ENCODE measurements at places on chromosomes 3 and 15.

GRCh38 chr15:77717333-77717990, 84.8 kb upstream of the LINGO1 start:
- DNase-seq, result no peak

- no peak for DNase-seq
Measured at GRCh38 chr15:89569090-89569745, 6.1 kb upstream of the TICRR start.

DNA sequence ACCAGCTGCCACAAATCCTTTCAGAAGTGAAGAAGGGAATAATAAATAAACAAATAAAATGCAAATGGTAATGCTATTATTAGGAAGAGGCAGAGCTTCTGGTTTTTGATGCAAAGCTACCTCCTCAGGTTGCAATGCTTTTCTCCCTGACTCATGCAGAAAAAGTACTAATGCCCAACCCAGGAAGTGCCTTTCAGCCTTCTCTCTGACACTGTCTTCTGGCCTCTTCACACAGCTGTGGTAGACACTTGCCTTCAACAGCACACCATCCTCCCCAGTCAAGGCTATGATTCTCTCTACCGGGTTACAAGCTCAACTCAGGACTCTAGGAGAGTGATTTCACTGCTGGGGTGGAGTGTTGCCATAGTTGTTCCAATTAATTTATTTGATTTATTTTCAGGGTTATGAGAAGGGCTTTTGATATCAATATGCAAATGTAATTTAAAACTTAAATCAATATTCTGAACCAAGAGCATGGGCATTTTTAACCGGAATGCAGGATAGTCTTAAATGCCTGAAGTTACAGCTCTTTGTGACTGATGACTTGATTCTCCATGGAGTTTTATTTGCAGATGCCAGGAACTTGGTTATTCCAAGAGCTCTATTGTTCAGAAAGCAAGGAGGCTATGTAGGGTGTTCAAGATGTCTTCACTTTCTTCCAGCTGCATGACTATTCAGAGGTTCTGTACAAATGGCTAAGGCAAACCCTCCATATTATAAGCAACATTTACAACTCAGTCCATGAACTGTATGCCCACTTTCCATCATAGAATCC, 27.1 kb upstream of the GALNT15 start:
- no peak for DNase-seq

GRCh38 chr3:53890726-53891475, 758 bp downstream of the SELENOK start:
- no peak for DNase-seq

- DNase-seq, result no peak
Measured at GRCh38 chr15:63517202-63517601, 12.8 kb downstream of the USP3 start.

DNA sequence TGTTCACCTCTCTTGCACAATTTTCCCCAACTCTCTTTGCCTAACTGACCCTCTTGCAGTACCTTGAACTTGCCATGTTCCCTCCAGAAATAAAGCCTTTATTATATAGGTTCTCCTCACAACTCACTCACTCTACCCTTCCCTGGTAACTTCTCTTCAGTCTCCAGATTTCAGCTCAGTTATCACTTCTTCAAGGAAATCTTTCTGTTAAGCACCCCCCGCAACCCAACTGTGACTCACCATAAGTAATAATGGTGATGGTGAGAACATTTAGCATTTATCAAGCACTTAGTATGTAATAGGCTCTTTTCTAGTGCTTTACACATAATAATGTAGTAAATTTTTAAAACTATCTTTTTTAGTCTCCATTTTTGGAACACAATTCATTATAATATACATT, 8.1 kb upstream of the OR5K1 start:
- no peak for DNase-seq

GRCh38 chr3:69890691-69891090, 108.8 kb upstream of the SAMMSON start:
- no peak for DNase-seq

- no peak for DNase-seq
Measured at GRCh38 chr15:65804252-65804931, 12.3 kb upstream of the DENND4A start.

GRCh38 chr3:46191730-46192129, 16.4 kb downstream of the CCR1 start:
- no peak for DNase-seq

GRCh38 chr3:186700267-186700666, 16.9 kb upstream of the KNG1 start:
- no peak for DNase-seq

GRCh38 chr3:25476639-25477038, 48.6 kb downstream of the RARB start:
- DNase-seq, result no peak

DNA sequence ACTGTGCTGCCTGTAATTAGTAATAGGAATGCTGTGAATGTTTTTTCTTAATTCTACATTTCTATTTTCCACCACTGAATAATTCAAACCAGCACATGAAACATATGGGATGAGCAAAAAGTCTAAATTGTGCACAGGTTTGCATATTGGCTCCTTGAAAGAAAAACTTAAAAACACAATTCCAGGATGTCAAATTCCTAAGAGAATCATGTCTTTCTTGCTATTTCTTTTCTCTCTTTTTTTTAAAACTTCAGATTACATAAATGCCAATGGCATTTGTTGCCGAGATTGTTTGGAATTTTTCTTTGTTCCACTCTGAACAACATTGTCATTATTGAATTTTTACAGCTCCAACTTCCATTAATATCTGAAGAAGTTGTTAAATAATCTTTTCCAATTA, 60.8 kb downstream of the VGLL3 start:
- no peak for DNase-seq

- no peak for DNase-seq
Measured at GRCh38 chr15:51243774-51244173, 94.6 kb downstream of the CYP19A1 start.

DNA sequence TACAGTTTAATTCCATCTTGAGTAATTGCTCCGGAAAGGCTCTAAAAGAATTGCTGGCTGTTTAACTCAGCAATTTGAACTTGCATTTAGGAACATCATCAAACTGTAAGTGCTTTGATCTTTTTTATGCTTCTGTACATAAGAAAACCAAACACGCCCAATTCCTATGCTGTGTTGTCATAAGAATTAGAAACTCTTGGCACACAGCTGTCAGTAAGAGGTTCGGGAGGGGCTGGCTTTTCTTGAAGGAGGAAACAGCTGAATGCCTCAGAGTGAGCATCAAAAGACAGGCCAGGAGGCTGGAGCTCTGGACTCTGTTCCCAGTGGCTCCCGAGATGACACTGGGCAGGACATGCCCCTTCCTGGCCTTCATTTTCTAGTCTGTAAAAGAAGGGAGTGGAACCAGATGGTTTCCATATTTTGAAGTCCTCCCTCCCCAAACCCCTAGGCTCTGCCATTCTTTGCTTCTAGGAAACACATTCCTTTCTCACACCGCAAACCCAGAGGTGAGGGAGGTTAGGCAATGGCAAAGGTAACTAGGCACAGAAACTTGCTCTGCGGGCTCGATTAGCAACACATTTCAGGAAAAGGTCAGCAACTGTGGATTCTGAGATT, 73.7 kb upstream of the DLG1 start:
- DNase-seq, result peak; percentile 57

DNA sequence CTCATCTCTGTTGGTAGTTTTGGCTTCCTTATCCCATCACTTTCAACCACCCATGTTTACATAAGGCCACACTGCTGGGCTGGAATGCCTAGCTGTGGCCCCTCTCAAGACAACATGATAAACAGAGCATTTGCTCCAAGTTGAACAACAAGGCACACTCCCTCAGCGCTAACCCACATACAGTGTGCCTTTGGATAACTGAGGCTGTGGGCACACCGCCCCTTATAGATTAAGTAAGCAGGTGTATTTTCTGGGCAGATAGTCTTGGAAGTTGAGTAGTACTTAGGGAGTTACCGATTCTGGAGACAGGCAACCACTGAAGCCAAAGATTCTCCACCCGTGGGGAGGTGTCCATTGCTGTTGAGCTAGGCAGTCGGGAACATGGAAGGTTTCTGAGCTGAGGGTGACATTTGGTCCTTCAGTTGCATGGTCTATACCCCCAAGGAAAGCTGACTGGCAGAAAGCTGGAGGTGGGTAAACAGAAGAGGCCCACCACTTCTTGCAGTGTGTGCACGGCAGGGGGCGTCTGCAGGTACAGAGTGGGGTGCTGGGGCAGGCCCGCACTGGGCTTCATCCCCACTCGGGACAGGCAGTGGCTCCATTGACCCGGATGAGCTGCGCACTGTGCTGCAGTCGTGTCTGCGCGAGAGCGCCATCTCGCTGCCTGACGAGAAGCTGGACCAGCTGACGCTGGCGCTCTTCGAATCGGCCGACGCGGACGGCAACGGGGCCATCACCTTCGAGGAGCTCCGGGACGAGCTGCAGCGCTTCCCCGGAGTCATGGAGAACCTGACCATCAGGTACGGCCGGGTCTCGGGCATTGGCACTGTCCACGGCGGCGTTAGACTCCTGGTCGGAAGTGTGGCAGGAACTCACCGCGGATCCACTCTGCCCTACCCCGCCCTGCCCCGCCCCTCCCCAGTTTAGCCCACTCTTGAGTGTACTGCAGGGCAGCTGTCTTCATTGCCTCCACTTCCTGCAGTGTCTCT, 16.8 kb downstream of the NOX5 start:
- no peak for DNase-seq

DNA sequence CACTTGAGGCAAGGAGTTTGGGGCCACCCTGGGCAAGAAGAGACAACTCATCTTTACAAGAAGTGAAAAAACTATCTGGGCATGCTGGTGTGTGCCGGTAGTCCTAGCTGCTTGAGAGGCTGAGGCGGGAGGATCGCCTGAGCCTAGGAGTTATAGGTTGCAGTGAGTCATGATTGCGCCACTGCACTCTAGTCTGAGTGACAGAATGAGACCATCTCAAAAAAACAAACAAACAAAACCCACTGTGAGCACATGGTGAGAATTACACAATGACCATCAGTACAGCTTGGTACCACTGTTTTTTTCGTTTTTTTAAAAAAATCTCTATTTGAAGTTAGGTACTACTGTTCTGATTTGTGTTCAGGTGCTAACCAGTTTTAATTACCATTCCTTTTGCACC, 13.6 kb downstream of the VPS39 start:
- no peak for DNase-seq

- peak; percentile 55 for DNase-seq
Measured at GRCh38 chr3:126926684-126927400, 56.1 kb upstream of the PLXNA1 start.

DNA sequence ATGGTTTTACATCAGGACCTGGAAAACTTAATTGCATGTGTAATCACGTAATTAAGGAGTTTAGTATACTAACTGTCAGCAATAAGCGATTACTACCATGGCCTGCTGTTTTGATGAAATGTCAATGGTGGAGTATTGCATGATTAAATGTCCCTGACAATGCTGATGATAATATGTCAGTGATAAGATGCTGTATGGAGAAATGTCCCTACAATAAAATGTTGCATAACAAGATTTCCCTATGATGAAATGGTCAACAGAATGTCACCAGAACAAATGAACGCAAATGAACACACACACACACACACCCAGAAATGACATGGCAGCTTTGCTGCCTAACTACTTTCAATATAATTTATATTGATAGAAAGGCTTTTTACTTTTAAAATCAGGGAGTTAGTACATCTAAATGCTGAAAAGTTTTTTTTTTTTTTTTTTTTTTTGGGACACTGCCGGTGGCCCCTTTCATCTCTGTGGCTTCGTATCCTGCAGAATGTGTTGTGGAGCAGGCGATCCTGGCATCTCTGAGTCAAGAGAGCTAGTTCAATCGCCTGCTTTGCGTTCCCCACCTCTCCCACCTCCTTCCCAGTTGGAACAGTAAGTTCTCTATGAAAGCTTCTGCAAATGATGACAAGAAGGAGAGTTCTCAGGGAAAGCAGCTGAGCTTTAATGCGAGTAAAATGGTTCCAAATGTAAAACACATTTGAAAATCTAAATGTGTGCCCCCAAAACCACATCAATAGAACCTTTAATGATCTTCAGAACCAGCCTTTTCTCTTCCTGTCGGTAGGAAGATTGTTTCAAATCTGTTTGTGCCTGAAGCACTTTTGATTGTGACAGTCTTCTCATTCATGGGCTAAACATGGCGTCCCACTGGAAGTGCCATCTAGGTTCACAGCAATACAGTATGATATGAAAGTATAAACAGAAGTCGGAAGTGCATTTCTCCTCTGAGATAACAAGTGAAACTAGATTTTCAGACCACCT, 170.1 kb upstream of the GBE1 start:
- DNase-seq, result no peak

DNA sequence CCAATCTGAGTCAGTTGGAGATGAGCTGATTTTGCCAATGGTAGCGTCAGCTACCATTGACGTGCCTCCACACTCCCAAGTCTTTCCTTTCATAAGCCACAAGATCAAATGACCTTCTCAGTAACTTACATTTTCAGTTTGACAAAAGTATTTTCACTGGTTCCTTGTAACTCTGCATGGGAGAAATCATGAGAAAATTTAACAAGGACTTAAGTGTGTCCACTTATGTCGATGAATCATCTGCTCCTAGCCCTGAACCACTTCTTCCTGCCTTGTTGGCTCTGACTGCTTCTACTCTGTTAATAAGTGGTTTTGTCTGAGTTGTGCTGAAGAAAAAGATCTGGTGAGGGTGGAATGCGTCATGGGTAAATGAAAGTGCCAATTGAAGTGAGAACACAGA, 101.2 kb downstream of the NFKBIZ start:
- peak; percentile 37 for DNase-seq

GRCh38 chr3:43867436-43868072, 176.8 kb downstream of the ABHD5 start:
- DNase-seq, result no peak

DNA sequence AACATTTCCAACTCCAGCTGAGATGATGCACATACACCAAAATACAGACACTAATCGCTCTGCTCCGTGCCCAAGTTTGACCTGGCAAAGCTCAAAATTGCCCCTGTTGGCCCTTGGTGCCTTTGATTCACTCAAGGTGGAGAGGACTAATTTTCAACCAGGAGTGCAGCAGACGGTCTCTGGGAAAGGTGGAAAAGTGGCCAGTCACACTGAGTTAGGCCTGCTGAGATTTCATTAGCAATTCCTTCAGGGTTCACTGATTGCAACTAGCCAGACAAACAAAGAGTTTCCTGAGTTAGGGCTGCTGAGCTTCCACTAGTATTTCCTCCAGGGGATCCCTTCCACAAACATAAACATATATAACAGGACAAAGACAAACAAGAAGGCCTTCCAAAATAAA, 28.7 kb upstream of the LHFPL4 start:
- no peak for DNase-seq

GRCh38 chr15:39896846-39897245, 23.2 kb downstream of the GPR176 start:
- no peak for DNase-seq

- no peak for DNase-seq
Measured at GRCh38 chr3:46337911-46338310, 16.0 kb upstream of the CCR2 start.

GRCh38 chr3:76021376-76021775, 236.0 kb upstream of the ZNF717 start:
- no peak for DNase-seq

- DNase-seq, result no peak
Measured at GRCh38 chr3:41075975-41076374, 123.3 kb upstream of the CTNNB1 start.

GRCh38 chr15:25693321-25694238, 169.5 kb downstream of the ATP10A start:
- no peak for DNase-seq
